Activated T-helper 1 cell treated with Interleukin-2 at 50 U/mL for 16 hours (primary cell): ENCODE measurements at places on chromosomes 4 and X.

- DNase-seq = no peak
Measured at GRCh38 chr4:63275491-63275890, 1133.8 kb downstream of the TECRL start.

GRCh38 chr4:94895081-94895480 is 137.3 kb downstream of the BMPR1B start:
- no peak for DNase-seq

GRCh38 chr4:112726041-112726440 is 89.1 kb downstream of the LARP7 start:
- no peak for DNase-seq

GRCh38 chr4:3501126-3501824 is 30.9 kb downstream of the LRPAP1 start:
- DNase-seq = no peak

DNA sequence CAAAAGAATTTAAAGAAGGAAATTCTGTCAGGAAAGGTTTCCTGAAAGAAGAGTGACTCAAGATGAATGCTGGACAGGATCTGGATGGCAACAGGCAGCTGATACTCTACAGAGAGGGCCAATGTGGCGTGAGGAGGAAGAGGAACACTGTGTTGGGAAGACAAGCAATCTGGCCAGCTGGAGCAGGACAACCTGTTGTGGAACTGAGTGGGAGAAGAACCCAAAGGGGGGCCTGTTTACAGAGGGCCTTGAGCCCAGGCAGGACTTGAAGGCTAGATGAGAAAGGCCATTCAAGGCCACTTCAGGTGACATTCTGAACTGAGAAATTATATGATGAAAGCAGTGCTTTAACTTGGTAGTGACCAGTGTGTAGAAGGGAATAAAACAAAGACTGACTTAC is 8.5 kb downstream of the OTUD4 start:
- no peak for DNase-seq

- DNase-seq = no peak
Measured at GRCh38 chrX:143437439-143437838, 79.8 kb downstream of the SPANXN3 start.

GRCh38 chr4:101337688-101338087 is 9.6 kb downstream of the PPP3CA start:
- DNase-seq = no peak

GRCh38 chrX:112571388-112571787 is 108.3 kb downstream of the LHFPL1 start:
- no peak for DNase-seq

DNA sequence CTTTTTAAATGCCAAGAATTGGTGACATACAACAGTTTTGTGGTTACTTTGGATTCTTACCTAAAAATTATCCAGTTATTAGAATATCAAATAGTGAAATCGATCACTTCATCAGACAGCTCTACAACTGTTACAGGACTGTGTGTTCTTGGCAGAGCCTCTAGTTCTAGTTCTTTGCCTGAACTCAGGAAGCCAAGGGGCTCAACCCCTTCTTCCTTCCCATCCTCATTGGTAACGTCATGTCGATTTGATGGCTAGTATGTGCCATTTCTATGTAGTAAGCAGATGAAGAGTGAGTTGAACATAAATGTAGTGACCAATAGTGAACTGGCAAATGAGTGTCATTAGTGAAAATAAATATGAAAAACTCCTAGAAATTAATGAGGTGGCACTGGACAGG is 59.4 kb upstream of the LIMCH1 start:
- DNase-seq = no peak

- DNase-seq = no peak
Measured at GRCh38 chr4:147447786-147448185, 33.1 kb upstream of the EDNRA start.

GRCh38 chr4:37243051-37243450 is 1.5 kb upstream of the NWD2 start:
- DNase-seq = no peak

DNA sequence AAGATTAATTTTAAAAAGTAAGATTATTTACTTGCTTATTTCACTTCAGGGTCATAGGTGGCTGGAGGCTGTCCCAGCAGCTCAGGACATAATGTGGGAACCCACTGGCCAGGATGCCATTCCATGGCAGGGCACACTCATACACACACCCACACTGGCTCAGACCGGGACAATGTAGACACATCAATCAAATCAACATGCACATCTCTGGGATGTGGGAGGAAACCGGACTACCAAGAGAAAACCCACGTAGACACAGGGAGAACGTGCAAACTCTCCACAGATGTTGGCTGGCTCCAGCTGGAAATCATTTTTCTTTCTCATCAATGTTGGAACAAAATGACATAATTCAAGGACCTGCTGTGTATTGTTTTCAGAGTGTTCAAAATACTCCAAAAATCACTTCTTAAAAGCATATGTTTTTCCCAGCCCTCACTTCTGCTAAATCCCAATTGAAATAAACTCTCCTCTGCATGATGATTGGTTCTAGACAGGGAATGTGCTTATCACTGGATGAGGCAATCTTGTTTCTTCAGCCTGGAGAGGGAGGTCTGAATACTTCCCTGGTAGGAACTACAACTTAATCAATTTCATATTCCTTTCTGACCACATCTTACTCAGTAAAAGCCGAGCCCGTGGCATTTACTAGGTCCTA is 18.6 kb upstream of the CPE start:
- DNase-seq = no peak

GRCh38 chr4:28287831-28288233 is 1427.2 kb downstream of the STIM2 start:
- DNase-seq = no peak

DNA sequence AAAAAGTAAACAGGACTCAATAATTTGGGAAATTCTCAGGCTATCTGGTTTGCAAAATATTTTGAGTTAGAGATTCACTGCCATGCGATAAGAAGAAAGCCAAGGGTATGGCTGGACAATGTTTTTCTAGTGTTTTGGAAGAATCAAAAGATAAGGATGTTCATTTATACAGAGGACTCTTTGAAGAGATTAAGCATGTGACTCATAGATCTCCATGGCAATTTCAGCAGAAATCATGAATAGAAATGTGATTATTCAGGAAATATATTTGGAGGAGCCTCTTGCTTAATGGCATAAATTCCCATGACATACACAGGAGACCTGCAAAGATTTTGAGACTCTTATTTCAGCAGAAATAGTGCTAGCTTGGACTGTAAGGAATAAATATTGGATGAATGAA is 16.7 kb upstream of the FRAS1 start:
- DNase-seq = no peak
